Testis (tissue), 5 donors: ENCODE measurements at places on chromosomes 3 and 15. TPM values are rescaled to one million over a fixed set of nuclear protein-coding genes. Genes with fewer than 3 reads are reported as not detected.

The GJD2 gene
- not detected for total RNA-seq

The COL7A1 gene
- total RNA-seq, result 39.1 TPM

The HIGD2B gene
- total RNA-seq, result 2.2 TPM

The U2SURP gene
- total RNA-seq, result 112 TPM

The AVEN gene
- 25.4 TPM for total RNA-seq

The ICE2 gene
- 48.3 TPM for total RNA-seq

The PAQR5 gene
- 0.25 TPM for total RNA-seq

The APOD gene
- total RNA-seq, result 55.0 TPM

The CP gene
- total RNA-seq, result 13.8 TPM

GRCh38 chr15:58467121-58467721, 35.4 kb downstream of the LIPC start:
- peak; percentile 31 for DNase-seq

GRCh38 chr3:193863657-193864357, 270.8 kb downstream of the OPA1 start:
- DNase-seq, result peak; percentile 78

DNA sequence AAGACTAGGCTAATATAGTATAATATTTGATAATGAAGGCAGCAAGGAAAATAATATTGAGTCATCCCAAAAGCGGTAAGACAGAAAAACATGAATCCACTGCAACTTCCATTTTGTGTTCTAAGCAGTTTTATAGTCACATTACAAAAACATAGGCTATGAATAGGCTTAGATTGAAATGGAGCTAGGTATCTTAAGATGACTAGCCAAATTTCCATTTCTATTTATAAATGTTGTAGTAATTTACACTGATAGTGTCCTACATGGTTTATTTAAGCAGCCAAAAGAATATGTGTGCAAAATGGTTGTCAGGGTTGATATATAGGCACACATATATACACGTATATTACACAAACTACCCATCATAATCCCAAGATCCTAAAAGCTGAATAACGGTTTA, 82.0 kb downstream of the VPS13C start:
- no peak for DNase-seq

DNA sequence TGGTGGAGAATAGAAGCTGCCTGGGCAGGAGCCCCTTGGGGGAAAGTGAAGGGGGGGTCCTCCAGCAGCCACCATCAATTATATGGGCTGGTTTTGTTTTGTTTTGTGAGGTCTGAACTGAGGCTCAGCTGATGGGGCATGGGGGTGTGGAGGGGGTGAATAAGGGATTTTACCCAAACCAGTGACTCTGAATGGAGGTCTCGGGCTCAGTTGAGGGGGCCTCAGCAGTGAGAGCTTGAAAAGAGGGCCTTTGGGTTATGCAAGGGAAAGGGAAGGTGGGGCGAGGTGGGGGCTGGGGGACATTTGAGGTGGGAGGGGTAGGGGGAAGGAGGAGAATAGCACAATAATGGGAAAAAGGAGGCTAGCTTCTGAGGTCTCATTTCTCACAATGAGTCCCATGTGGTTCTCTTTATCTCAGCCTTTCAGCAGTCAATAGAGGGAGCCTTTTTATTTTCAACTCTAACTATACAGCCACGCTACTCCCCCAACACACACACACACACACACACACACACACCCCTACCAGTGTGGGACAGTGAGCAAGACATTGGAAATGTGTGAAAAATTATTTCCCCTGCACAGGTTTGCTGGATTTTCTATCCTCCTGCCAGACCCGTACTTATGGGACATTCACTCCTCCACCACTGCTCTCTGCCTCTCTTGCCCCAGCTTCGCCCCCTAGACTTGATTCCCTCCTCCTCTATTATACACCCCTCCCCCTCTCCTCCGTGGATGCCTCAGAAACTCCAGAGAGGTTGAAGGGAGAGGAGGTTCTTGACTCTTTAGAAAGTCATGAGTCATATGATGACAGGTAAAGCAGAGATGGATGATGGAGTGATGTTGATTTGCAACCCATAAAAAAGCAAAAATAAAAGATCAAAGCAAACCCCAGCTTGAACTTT, 96.0 kb downstream of the GTPBP8 start:
- DNase-seq, result no peak

- DNase-seq, result no peak
Observed at GRCh38 chr3:9615003-9615628, 34.2 kb upstream of the MTMR14 start.

DNA sequence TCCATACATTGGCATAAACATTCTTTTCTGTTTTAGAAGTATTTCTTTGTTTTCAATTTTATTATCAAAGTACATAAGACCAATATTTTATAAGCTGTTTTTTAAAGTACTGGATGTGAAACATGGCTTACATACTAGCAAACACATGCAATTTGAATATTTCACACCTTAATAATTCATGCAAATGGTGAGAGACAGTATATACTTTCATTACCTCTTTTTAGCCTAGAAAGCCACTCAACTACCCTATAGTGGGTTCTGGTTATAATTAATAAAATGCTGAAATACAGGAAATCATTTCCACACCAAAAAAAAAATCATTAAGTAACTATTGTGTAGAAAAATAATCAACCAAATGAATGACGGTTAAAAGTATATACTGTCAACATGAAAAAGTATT, 38.5 kb upstream of the MELTF start:
- DNase-seq, result no peak

DNA sequence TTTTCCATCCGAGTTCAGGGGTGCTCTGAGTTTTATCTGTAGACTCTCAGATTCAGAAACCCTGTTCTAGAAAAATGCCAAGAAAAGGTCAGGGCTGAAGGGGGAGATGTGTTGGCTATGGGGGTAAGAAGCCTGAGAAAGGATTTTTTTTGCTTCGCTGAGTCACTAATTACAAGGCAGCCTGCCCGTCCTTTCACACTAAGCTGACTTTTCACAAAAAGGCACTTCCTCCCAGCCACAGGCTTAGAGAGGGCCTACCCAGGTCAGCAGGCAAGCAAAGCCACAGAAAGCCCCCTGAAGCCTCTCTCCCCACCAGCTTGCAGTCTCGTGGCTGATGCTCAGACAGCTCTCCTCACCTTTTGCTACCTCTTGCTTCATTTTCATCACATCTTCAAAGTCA, 192.6 kb upstream of the PRICKLE2 start:
- DNase-seq, result no peak
